ENCODE measurements at places on chromosomes 3 and 15. TPM values are rescaled to one million over a fixed set of nuclear protein-coding genes. Genes with fewer than 3 reads are reported as not detected.

The PGBD4 gene
- total RNA-seq: 1.5 TPM

The CD96 gene
- total RNA-seq: 0.13 TPM

The TMEM108 gene
- 0.84 TPM for total RNA-seq

The CHRNA7 gene
- 5.2 TPM for total RNA-seq

The SPINK8 gene
- total RNA-seq: not detected

The DNAH12 gene
- 20.1 TPM for total RNA-seq

The CYP8B1 gene
- not detected for total RNA-seq

The KY gene
- total RNA-seq: 0.60 TPM

The TUSC7 gene
- not detected for total RNA-seq

The CLSTN2 gene
- 134 TPM for total RNA-seq

The TRH gene
- 0.32 TPM for total RNA-seq

The STRA6 gene
- total RNA-seq: 1.8 TPM

The CD80 gene
- total RNA-seq: 0.43 TPM

The TF gene
- 6.8 TPM for total RNA-seq

The GPR62 gene
- 0.25 TPM for total RNA-seq

The ECE2 gene
- not detected for total RNA-seq

The FAIM gene
- total RNA-seq: 9.8 TPM

The ZMYND10 gene
- 3.0 TPM for total RNA-seq

The MST1 gene
- 12.4 TPM for total RNA-seq

Measured in ovary (tissue), 10 donors.